ENCODE measurements at places on chromosomes 3 and 15. TPM values are rescaled to one million over a fixed set of nuclear protein-coding genes. Genes with fewer than 3 reads are reported as not detected.

Gene SERPINI2
- 1.8 TPM for total RNA-seq

Gene GOLGA6A
- not detected for total RNA-seq

Gene TM4SF1
- total RNA-seq = 283 TPM

Gene SPINK8
- not detected for total RNA-seq

DNA sequence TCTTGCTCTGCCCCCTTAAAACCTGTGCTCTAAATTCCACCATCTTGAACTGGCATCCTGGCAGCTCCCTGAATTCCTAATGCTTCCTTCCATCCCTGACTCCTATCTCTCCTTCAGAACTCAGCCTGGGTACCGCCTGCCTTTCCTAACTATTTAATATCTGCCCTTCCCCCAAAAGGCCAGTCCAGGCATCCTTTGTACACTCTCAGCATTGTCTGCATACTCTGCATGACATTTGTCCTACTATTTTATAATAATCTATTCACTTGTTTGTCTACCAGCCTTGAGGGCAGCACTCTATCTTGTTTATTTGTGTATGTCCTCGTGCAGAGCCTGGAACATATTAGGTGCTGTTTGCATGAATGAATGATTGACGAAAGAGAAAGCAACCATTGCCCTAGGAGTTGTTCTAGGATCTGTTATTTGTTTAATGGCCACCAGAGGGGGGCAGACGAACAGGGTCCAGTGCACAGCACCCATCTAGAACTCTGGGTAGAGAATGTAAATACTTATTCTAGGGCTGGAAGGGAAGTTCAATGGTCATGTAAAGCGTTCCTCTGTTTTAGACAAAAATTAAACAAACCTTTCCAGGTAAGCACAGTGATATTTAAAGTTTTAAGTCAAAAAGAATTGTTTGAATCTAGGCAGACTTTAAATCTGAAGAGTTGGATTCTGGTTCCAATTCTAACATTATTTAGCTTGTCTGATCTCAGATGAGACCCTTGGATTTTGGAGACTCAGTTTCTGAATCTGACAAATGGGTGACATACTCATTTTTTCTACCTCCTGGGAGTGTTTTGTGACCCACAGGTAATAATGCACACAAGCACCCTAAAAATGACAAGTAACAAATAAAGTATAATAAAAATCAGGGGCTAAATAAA is 125.8 kb upstream of the GALNT15 start:
- no peak for DNase-seq

- no peak for DNase-seq
Measured at GRCh38 chr3:72339670-72340030, 508.6 kb downstream of the SHQ1 start.

DNA sequence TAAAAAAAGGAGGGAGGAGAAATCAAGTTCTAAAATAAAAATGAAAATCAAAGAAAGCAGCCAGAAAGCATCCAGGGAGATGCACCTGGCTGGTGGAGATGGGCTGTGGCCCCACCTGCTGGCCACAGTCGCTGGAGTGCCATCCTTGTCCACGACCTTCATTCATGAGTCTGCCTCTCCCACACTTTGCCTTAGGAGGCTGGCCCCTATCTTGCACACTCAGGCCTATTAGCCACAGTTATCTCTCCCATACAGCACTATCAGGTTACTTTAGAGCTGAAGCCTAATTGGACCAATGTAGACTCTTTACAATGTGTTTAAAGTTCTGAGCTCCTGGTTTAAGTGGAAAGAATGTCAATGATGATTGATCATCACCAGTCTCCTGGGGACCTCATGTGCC is 392.0 kb upstream of the RORA start:
- no peak for DNase-seq

GRCh38 chr3:177744873-177745606 is 547.8 kb upstream of the TBL1XR1 start:
- DNase-seq = no peak

DNA sequence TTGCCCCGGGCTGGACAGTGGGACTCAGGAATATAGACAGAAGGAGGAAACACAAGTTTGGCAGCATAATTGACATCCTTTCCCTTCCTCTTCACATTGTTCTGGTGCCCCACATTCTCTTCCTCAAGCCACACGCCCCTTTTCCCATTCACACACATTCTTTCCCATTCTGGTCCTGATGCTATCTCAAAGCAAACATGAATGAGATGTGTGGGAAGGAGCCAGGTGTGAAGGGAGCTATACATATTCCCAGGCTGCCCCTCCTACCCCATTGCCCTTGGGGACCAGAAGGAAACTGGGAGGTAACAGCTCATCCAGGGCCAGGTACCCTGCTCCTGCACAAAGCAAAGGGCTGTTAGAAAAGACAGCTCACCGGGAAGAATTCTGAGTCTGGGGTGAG is 23.4 kb upstream of the CLK3 start:
- DNase-seq = no peak

GRCh38 chr3:53509494-53509893 is 15.1 kb downstream of the CACNA1D start:
- DNase-seq = no peak

GRCh38 chr15:50168379-50168778 is 13.6 kb upstream of the SLC27A2 start:
- DNase-seq = no peak

DNA sequence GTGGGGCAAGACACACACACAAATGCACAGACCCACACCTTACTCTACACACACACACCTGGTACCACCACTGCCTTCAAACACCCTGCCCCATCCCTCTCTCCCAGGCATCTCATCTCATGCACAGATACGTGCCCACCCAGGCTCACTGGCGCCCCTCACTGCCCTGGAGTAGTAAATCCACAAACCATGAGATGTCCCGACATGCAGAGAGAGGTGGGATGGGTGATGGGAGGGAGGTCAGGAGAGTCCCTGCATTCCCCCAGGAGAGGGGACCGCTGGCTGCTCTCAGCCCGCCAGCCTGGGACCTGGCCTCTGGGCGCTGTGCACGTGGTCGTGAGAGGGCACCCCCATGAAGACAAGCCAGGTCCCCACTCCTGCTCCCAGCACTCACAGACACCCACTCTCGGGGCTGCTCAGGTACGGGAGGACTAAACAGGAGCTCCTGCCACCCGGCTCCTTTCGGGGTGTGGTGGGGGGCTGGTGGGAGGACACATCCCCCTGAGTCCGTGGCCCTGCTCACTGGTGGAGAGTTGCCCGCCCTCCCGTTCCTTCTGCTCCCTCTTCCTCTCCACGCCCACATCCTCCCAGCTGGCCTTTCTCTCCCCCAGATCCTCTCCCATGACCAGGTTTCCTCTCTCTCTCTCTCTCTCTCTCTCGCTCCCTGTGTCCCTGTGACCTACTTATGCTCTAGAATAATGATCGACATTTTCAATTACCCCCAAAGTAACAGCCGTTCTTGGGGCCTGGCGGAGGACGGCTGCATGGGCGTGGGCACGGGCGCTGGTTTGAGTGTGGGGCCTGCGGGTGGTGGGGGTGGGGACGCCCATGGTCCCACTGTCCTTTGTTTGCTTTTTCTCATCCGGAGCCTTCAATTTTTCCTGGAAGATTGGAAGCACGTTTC is 18.9 kb upstream of the CSPG4 start:
- peak; percentile 83 for DNase-seq

Measured in left lung (tissue), 14 donors.